HTR-8/SVneo (cell line): ENCODE measurements at places on chromosomes 2 and 18.

GRCh38 chr2:9552219-9553178, 3.1 kb downstream of the ADAM17 start:
- peak; percentile 65 for DNase-seq

GRCh38 chr2:85753525-85754312, at the start of gene ATOH8:
TSS of gene ATOH8 (plus strand) at chr2:85753991. CDS start at chr2:85754190, 199 bp downstream.
- DNase-seq, result no peak

DNA sequence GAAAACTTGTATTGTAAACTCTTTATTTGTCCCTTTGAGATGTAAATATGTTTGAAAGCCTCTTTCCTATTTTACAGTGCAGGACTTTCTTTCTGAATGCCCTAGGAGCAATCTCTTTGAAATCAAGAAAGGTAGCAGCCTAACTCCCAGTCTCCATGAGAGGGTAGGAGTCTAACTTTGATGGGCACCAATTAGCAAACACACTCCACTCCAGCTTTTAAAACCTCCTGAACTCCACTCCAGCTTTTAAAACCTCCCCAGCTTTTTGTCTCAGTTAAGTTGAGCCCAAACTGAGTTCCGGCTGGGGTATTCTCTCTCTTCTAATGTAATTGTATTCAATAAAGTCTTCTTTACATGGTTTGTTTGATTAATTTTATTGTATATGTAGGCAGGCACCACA, 493.7 kb upstream of the CDH7 start:
- DNase-seq, result no peak

- peak; percentile 9 for DNase-seq
Observed at GRCh38 chr2:180322781-180323180, 315.7 kb upstream of the CWC22 start.

GRCh38 chr2:213187833-213188532, 36.6 kb upstream of the IKZF2 start:
- peak; percentile 63 for DNase-seq

DNA sequence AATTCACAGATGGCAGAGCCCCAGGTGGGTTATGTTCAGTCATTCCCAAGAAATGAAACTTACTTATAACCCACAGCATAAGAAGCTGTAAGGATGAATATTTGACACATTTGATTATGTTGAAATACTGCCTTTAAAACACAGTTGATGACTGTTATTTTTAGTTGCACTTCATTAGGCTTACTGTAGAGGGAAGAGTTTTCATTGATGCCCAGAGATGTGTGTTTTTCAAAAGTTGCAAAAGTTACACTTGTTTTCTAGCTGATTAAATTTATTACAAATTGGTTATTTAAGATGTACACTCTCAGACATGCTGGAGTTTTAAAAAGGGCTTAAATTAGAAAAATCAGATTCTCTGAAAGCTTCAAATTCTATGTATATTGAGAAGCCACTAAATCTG, 506.1 kb downstream of the PARD3B start:
- DNase-seq, result no peak

- no peak for DNase-seq
Observed at GRCh38 chr2:24683408-24683807, 109.8 kb downstream of the PTRHD1 start.

DNA sequence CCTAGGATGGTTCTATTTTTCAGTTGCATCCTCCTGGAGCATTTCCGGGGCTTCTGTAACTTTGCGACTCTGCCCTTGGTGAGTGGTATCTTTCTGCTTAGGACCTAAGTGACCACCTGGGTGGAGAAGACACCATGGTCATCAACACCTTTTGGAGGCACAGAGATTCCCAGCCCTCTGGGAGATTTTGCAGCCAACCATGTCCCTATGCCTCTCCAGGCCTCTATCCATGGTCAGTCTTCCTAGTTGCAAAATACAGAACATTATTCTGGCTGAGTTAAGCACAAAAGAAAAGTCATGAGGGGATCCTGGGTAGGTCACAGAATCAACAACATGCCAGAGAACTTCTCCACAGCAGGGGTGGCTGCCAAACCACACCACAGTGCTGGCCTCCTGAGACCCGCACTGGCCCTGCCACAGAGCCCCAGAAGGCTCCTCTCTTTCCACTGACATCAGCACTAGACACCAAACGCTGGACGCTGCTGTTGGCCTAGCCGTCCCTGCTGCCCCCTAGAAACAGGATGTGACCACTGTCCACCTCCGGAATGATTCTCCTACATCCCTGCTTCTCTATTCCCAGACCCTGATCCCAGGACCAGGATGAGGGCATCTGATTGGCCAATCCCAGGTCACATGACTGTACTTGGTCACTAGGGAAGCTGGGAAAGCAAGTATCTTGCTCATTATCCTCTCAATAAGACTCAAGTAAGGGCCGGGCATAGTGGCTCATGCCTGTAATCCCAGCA, 47.7 kb downstream of the SMAD7 start:
- no peak for DNase-seq

DNA sequence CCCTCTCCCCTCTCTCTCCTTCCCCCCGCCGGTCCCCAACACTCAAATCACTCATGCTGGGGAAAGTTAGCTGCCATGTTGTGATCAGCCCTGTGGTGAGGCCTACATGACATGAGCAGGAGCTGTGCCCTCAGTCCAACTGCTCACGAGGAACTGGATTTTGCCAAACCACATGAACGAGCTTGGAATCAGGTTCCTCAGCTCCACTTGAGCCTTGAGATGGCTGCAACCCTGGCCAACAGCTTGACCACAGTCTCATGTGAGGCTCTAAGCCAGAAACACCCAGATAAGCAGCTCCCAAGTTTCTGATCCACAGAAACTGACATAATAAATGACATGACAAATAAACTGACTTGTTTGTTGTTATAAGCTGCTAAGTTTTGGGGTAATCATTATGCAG, 38.4 kb downstream of the ARL4C start:
- DNase-seq, result no peak
